Peyer's patch (tissue), 4 donors: ENCODE measurements at places on chromosomes 11 and 22.

DNA sequence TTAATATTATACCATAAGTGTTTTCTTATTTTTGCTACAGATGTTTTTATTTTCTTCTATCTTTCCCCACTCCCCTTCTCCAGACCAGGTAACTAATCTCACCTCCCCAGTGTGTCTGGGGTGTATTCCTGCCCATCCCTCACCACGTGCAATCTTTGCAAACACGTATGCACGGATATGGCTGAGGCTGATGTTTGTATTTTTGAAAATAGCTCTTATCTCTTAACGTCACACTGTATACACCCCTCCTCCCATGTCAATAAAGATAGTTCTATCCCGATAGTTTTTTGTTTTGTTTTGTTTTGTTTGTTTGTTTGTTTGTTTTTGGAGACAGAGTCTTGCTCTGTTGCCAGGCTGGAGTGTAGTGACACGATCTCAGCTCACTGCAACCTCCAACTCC, 127.5 kb downstream of the FBXO7 start:
- no peak for DNase-seq

GRCh38 chr11:6473451-6474412, at the start of gene TRIM3:
Gene TRIM3, minus strand, starts transcription at chr11:6473941. Its CDS starts 8,246 bp downstream, at chr11:6465695.
- peak; percentile 97 for DNase-seq

- no peak for DNase-seq
Observed at GRCh38 chr22:25025491-25026400, 73.2 kb downstream of the KIAA1671 start.

DNA sequence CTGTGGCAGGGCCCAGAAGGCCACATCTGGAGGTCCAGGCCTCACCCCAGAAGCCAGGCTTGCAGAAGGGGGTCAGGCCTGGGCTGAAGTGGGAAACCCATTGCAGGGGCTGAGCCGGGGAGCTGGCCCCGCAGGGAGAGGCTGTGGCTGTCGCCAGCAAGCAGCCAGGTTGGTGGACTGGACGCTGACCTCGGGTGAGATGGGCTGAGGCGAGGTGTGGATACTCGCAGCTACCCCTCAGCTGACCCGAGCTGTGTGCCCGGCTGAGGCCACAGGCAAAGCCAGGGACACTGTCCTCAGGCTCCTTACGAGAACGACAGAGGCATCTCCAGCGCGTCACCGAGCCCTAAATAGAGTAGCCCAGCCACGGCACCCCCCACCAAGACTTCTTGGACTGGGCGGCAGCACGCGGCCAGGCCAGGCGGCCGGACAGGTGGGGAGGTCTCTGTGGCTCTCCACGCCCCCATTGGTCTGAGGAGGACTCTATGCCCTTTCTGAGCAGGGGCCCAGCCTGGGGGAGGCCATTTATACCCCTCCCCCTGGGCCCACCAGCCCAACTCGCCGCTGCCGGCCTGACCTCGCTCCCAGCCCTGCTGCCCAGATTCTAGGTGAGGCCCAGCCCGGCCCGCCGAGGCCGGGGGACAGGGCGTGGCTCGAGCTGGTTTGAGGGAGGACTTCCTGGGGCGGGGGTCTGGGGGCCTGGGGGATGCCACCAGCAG, at the start of gene TNNI2:
Gene TNNI2, plus strand, starts transcription at position 556 of the 719 bp plus-strand sequence. CDS start 716 bp downstream, outside the sequence.
- peak; percentile 49 for DNase-seq
